ENCODE measurements at places on chromosomes 11 and 22. TPM values are rescaled to one million over a fixed set of nuclear protein-coding genes. Genes with fewer than 3 reads are reported as not detected.

ENTHD1 gene
- polyA plus RNA-seq = not detected

DNA sequence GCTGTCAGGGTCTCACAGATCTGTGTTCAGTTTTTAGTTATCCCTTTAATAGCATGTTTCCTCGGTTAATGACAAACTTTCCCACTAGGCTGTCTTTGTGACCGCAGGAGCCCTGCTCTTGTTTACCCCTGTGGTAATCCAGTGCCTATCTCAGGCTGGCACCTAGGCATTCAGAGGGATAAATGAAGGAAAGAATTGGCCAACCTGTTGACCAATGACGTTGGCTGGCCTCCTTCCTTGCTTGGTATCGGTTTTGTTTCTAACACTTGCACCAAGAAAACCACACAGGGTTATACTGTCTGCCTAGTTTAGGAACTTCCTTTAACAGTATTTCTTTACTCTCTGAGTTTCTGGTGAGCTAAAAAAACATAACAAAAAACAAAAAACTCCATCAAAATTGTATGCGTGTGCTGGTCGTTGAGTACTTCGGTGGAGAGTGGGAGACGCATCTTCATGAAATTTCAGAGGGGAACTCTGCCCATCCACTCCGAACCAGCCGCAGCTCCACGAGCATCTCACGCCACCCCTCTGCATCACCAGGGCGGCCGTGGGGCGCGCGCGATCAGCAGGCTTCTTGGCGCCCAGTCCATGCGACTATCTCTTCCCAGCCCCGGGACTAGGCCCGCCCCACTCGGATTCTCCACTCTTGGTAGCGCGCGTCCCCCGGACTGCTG, 563 bp upstream of the ENDOD1 start:
- H3K27me3 ChIP-seq = no peaks in the 10 kb centered on the region
- H3K4me3 ChIP-seq = peak overlapping the region; percentile 97
- no peak for DNase-seq
- no peaks in the 10 kb centered on the region for H3K36me3 ChIP-seq
- peaks cover 48% of the 10 kb centered on the region for H3K4me1 ChIP-seq
- peak overlapping the region; percentile 97 for H3K27ac ChIP-seq

- peaks cover 82% of the 10 kb centered on the region for H3K4me1 ChIP-seq
- peak; percentile 61 for DNase-seq
- H3K27ac ChIP-seq = peak overlapping the region; percentile 63
- H3K36me3 ChIP-seq = no peaks in the 10 kb centered on the region
Measured at GRCh38 chr11:67351275-67352005, 1.9 kb downstream of the POLD4 start.

GRCh38 chr11:91219535-91219934, 996.7 kb upstream of the CHORDC1 start:
- H3K4me1 ChIP-seq = no peaks in the 10 kb centered on the region
- no peaks in the 10 kb centered on the region for H3K36me3 ChIP-seq
- no peak overlapping the region for H3K4me3 ChIP-seq
- H3K27ac ChIP-seq = no peak overlapping the region
- no peaks in the 10 kb centered on the region for H3K27me3 ChIP-seq
- no peak for DNase-seq

DNA sequence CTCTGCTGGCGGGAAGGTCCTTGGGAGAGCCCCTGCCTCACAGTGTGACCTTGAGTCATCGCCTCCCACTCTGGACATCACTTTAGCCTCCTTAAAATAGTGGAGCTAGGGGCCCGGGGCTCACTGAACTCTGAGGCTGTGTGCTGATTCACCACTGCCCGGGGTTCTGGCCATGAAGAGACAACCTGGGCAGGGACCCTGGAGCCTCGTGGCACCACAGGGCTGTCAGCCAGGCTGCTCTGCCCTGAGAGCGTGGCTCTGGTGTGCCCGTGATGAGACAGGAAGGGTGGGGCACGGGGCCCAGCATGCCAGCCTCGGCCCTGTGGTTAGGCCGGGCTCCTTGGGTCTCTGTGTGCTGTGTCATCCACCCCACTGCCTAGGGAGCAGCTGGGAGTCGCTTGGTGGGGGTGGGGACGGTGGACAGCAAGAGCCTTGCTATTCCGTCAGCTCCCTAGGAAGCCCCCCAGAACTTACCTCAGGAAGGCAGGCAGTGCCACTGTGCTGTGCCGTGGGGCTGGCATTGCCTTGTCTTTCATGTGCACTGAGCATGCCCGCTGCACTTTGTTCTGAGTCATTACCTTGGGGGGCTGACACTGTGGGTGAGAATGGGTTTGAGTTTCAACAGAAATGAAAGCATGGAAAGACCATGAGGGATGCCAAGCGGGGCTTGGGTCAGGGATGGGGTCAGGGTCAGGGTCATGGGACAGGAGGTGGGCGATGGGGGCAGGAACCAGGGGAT, 31.7 kb downstream of the TPCN2 start:
- no peaks in the 10 kb centered on the region for H3K36me3 ChIP-seq
- no peaks in the 10 kb centered on the region for H3K27me3 ChIP-seq
- H3K27ac ChIP-seq = peak overlapping the region; percentile 74

DNA sequence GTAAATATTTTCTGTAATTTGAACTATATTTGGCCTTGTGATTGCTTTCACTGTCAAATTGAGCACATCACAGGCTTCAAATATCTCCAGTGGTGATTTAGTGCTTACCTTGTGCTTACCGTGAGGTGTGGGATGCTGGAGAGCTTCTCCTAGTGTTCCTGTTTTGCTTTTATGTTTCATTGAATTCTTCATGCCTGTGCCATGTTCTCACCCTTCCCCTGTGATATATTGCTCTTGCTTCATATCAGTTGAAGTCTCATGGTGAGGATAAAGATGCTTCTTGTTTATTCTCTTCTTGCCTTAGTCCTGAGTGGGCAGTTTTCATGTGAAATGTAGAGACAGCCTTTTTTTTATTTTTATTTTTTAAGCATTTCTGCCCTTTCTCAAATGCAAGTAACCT, 198.0 kb upstream of the PDGFD start:
- no peaks in the 10 kb centered on the region for H3K27me3 ChIP-seq
- H3K27ac ChIP-seq = no peak overlapping the region
- H3K36me3 ChIP-seq = no peaks in the 10 kb centered on the region

DNA sequence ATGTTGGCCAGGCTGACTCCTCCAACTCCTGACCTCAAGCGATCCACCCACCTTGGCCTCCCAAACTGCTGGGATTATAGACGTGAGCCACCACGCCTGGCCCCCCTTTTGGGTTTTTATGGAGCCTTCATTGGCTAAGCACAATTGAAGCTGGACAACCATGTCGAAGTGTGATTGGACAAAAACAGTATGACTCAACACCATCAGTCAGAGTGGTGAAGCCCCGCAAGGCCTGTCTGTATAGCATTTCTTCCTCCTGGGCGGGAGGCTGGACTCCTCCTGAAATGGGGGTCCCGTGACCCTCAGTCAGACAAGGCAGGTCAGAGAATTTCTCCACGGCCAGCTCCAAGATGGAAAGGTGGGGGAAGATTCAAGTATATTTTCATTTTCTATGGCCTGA, 3.1 kb upstream of the PARVB start:
- H3K36me3 ChIP-seq = no peaks in the 10 kb centered on the region
- no peak overlapping the region for H3K27ac ChIP-seq
- peak overlapping the region; percentile 74 for H3K4me3 ChIP-seq
- H3K27me3 ChIP-seq = no peaks in the 10 kb centered on the region
- no peak for DNase-seq

GRCh38 chr22:35739931-35740380, 22.3 kb downstream of the APOL5 start:
- H3K27ac ChIP-seq = no peak overlapping the region
- no peak for DNase-seq
- H3K4me3 ChIP-seq = no peak overlapping the region
- H3K4me1 ChIP-seq = peaks cover 8% of the 10 kb centered on the region
- H3K36me3 ChIP-seq = peaks cover 5% of the 10 kb centered on the region

DNA sequence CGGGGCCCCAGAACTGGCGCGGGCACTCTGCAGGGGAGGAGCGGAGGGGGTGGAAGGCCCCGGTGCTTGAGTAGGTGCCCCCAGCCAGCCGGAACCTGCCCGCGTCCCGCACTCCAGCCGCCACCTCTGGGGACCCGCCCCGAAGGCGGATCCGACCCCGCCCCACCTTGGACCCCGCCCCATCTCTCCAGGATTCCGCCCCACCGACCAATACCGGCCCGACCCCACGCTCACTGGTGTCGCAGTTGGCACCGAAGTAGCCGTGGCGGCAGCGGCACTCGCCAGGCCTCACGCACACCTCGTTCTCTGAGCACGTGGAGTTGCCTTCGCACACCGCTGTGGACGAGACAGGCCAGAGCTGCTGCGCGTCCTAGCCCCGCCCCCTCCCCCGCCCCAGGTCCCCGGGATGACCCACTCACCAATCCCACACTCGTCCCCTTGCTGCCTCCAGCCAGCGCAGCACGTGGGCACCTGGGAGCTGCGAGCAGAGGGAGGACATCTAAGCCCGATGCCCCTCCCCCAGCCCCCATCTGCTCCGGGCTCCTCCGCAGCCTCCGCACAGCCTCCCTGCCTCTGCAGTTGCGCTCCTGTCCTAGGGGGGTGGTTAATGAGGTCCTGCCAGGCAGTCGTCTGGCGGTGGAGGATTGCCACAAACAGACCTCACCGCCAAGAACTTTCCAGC, 6.0 kb downstream of the SCARF2 start:
- peaks cover 13% of the 10 kb centered on the region for H3K36me3 ChIP-seq
- H3K4me3 ChIP-seq = peak overlapping the region; percentile 53
- H3K27me3 ChIP-seq = peaks cover 54% of the 10 kb centered on the region
- peak overlapping the region; percentile 85 for H3K27ac ChIP-seq
- peaks cover 23% of the 10 kb centered on the region for H3K4me1 ChIP-seq

DNA sequence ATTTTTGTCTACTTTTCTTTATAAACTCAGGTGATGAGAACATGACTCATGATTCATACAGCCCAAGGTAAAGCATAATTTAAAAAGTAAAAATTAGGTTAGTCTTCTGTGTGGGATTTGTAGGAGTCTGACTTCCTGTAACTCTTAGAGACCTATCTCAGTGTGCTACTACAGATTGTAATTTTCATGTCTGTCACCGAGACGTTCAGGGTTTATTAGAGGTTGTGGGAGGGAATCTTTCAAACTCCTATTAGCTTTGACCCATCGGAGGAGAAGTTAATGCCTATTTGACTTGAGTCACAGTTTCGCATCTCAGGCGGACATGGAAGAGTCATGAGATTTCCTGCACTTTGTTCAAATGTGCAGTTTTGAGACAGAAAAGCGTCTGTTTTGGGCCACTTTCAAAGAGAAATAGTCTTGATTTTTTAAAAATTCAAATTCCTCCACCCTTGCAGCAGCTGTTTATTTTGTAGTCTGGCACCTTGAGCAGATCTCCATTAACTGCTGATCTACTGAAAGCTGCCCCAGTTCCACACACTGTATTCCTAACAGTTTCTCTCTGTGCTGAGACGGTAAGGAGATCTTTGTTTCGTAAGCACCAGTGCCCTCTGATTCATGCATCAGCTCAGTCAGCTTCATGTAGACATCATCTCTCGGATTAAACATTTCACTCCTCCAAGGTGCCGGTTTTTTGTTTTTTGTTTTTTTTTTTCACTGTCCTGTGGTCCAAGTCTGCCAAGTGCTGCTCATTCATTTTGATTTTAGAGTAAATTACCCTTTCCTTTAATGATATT, 24.3 kb downstream of the ALKBH3 start:
- peaks cover 60% of the 10 kb centered on the region for H3K36me3 ChIP-seq
- H3K27me3 ChIP-seq = no peaks in the 10 kb centered on the region
- no peak for DNase-seq
- H3K27ac ChIP-seq = no peak overlapping the region
